Left colon (tissue), 2 donors: ENCODE measurements at places on chromosomes 1 and 21.

DNA sequence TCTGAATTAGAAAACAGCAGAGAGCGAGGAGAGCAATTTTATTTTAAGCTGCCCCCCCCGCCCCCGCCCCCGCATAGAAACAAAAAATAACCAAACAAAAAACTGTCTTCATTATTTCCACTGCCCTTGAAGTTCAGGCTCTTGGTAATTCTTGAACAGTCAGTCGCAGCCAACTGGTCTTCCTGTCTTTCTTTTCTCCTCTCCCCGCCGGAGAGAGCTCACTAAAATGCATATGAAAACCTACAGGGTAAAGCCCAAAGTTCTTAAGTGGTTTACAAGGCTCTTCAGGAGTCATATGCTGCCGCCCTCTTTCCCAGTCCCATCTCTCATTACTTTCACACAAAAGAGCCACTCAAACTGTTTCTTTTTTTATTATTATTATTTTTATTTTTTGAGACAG lies 1.1 kb upstream of the ANKRD35 start:
- no peak for DNase-seq

DNA sequence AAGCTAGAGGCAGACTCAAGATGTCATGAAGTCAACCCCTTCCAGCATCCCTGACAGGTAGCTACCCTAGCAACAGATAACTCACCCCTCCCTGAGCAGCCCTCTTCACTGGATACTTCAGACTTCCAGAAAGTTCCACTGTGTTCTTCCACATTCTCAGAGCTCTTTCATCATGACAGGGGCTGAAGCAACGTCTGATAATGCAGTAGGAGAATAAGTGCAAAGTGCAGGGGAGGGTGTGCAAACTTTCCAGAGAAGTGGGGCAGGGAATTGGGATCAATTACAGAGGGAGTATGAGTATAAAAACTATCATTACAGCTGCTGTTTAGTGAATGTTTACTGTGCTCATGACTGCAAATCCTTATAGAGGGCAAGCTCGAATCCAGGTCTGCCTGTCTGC lies 26.4 kb upstream of the FOXE3 start:
- no peak for DNase-seq

DNA sequence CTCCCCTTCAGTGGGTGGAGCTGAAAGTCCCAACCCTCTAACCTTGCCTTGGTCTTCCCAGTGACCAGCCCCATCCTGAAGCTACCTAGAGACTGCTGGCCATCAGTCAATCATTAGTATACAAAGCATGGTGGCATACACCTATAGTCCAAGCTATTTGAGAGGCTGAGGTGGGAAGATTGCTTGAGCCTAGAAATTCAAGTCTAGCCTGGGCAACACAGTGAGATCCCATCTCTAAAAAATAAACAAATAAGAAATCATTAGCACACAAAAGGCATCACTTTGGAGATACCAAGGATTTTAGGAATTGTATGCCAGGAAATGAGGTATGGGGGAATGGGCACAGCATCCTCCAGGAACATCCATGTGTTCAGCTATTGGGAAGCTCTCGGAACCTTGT lies 4.4 kb upstream of the IFI6 start:
- no peak for DNase-seq

DNA sequence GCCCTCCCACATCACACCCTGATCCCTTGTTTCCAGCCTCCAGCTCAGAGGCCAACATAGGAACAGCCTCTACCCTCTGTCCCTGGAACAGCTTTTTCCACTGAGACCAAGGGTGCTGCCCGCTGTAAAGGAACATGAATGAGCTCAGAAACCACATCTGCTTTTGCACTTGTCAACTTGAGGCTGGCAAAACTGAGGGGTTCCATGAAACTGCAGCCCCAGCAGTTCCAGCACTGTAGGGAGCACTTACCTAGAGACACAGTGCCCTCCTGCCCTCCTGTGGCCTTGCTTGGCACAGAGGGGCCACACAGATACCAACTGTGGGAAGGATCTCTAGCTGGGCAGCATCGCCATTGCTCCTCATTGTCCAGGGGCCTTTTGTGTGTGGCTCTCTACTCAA lies 51.7 kb downstream of the ITPKB start:
- DNase-seq, result no peak

DNA sequence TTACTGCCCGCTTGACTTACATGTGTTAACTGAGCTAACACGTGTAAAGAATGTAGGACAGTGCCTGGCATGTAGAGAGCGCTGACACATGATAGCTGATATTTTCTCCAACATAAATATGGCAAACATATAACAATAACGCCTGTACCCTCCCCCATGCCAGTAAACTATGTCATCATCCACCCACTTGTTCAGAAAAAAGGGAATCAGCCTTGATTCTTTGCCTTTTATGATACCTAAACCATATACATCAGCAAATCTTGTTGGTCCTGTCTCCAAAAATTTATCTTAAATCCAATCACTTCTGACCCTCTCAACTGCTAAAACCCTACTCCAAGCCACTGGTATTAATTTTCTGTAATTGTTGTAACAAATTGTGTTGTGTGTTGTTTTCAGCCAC lies 1.1 kb upstream of the ZNF692 start:
- no peak for DNase-seq

DNA sequence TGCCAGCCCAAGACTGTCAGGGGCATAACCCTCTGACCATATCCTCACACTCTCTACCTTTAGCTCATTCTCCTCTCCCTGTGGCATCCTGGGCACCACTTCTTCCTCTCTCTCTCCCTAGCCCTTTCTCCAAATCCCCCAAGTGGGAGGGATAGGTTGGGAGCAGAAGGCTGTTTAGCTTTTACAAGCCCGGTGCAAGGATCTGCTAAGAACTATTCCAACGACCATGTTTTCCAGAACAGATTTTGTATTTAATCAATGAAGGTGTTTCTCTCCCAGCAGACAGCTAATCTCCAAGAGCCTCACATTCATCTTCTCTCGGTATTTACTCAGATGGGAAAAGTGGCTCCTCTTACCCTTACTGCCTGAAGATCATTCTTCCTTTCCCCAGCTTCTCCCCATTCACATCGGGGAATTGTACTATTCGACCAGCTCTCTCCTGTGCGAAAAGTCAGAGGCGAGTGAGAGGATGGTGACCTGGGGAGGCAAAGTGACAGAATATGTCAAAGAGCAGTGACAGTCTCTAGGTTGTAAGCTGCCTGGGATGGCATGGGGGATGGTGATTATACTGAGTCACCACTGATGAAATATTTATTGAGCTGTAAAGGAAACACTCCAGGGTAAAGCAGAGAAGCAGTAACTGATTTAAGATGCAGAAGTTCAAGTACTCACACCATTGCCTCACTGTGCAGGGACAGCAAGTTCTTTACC lies 47.0 kb upstream of the RBM15 start:
- no peak for DNase-seq

DNA sequence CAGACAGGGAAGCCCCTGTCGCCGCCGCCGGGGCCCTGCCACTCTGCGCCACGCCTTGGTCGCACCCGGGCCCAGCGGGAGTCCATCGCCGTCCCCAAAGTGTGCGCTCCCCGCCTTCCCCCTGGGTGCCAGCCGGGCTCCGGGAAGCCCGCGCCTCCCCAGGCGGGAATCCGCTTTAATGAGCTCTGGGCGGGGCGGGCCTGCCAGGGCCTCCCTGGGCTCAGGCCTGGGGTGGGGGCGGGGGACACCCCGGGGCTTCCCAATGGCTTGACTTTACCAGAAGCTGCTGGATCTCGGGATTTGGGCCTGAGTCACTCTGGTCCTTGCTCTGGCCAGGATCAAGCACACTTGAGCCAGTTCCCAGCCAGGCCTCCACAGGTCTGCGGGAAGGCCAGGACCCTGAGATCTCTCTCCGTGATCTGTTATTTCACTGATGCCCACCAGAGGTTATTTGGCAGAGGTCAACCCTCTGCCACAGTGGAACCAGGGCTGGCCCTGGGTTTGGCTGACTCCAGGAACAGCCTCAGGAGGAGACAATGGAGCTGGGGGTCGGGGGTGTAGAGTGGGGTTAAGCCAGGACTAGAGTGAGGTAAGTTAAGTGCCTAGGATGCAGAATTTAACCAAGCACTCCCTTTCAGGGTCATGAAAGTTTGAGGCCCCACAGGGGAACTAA lies 178.4 kb upstream of the EDN2 start:
- DNase-seq, result no peak

DNA sequence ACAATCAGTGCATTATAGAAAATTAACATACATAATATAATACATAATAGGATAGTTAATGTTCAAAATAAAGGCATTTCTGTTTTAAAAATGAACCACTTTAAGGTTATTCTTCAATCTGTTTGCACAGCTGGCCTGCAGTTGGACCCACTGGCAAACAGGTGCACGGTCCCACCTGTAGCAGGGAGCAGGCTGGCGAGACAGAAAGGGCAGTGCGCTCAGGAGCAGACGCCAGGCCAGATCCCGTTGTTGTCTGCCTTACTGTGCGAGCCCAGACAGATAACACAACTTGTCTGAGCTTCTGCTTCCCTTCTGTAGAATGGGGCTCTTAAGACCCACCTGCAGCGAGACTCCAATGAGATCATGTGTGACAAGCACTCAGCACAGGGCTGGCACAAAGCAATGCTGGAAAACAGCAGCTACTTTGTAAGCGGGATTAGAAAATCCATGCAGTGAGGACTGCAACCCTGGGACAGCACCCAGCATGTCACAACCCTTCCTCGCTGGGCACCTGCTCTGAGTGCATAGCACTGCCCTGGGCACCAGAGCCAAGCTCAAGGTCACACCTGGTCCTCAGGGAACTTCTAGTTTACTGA lies 33.5 kb downstream of the VPS26C start:
- DNase-seq, result no peak

DNA sequence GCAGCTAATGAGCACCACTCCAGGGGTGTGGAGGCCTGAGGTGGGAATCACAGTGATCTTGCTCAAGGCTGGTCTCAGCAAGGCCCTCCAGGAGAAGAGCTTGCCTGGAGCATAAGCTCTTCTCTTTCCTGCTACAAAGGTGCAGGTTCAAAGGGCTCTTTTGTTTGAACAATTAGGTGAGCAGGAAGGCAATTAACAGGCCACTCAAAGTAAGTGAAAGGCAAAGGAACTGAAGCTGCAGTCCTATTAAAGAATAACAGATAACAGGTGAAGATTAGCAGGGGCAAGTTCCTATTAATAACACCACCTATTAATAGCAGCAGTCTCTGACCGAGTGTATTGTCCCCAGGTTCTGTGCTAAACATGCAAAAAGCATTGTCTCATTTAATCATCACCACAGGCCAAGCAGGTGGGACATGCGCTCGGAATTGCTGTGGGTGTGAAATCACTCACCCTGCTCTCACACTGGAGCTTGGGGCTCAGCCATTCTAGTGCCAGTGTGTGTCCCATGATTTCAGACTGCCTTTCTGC lies 113.8 kb downstream of the RHOU start:
- no peak for DNase-seq

- no peak for DNase-seq
These were observed 191.7 kb upstream of the CAMK1G start for GRCh38 chr1:209391792-209392191.

GRCh38 chr21:44664691-44665090 lies 2.0 kb downstream of the KRTAP12-2 start:
- no peak for DNase-seq

GRCh38 chr1:1040004-1040991 lies 20.4 kb downstream of the AGRN start:
- DNase-seq, result peak; percentile 75

GRCh38 chr21:17467392-17467791 lies 45.5 kb upstream of the CXADR start:
- no peak for DNase-seq

- DNase-seq, result no peak
These were observed 171.5 kb downstream of the LRRC7 start for GRCh38 chr1:69739251-69739605.

DNA sequence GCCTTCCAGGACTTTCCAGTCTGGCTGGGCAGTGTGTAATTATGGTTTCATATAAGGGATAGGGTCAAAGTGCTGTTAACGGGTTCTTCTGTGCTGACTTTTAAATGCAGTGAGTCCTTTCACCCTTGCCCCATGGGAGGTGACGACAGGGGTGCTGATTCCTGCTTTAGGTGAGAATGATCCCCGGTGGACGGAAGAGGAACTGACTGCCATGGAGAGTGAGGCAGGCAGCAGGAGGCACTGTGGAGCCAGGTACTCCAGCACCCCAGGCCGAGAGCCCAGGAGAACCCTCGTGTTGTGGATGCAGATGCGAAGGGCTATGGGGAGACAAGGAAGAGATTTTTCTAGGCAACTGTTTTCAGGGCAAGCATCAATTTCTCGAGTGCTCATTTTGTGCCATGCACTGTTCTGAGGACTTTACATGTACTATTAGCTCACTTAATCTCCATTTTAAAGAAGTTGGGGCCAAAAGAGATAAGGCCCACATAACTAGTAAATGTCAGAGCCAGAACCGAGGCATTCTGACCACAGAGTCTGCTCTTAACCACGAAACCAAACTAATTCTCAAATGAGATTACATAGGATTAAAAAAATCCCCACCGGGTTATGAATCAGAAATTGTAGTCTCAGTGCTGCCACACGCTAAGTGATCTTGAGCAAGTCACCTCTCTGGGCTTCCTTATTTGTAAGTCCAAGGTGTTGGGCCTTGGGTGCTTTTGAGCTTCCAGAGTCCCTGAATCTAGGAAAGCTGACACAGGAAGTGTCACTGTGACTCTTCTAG lies 28.2 kb downstream of the STPG1 start:
- DNase-seq, result peak; percentile 31

- no peak for DNase-seq
These were observed 524.2 kb downstream of the KIF26B start for GRCh38 chr1:245678860-245679411.

DNA sequence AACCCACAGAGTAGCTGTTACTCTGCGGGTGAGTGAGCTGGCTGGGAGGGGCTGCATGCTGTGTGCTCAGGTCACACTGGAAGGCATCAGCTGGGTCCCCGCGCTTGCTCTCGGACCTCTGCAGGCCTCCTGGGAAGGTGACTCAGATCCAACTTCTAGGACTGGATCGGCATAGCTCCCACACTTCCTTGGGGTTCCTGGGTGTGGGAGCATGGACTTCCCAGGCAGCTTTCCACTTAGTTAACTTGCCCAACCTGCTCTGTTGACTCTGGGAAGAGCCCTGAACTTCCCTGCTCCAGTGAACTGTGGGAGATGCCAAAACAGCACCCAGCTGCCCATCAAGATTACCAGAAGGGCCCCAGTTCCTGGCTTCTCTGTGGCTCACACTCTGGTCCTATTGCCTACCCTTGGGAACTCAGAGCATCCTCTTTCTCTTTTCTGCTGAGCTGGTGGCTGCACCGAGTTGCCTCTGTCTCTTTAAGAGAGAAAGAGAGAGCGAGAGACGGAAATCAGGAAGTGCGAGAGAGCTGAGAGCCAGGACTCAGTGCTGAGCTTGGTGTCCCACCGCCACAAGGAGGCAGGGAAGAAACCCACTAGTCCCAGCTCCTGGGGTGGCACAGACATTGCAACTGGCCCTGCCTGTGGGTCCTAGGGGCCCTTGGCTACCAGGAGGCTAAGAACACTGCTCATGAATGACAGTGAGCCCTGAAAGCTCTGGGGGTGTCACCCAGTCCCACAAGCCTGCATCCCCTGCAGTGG lies at the start of gene IKBKE:
IKBKE (plus strand) TSS at position 544 of the 759 bp plus-strand sequence. CDS start 2,752 bp downstream, outside the sequence.
- DNase-seq, result peak; percentile 74

DNA sequence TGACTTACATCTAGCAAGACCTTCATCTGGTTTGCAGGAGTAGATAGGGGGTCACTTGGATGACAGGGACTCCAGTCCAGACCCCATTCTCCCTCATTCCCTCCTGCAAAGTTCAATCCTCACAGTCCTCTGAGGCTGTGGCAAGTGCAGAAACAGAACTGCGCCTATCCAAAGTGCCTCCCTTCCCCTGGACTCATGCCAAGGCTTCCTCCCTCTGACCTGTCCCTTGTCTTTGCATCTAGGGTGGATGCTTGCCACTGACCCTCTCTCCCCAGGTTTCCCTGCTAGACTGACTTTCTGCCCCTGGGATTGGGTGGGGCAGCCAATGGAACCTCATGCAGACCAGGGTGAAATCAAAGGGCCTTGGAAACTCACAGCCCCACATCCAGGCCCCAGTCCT lies 18.7 kb downstream of the PRAMEF1 start:
- no peak for DNase-seq
